ENCODE measurements at places on chromosomes 3 and 15.

DNA sequence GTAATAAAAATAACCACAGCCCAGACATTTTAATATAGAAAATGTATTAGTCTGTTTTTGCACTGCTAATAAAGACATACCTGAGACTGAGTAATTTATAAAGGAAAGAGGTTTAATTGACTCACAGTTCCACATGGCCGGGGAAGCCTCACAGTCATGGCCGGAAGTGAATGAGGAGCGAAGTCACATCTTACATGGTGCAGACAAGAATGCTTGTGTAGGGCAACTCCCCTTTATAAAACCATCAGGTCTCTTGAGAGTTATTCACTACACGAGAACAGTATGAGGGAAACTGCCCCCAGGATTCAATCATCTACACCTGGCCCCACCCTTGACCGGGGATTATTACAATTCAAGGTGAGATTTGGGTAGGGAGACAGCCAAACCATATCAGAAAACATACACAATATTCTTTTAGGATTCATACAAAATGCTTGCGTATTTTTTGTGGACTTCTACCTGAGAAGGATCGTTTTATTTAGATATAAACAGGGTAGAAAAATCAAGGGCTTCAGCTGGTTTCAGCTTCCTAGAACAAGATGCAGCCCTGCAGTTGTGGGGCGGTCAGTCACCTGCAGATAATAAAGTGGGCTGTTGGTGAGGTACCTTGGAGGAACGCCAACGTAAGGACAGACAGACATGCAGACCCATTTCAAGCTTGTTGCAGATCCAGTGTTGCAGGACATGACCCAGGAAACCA is 101.9 kb downstream of the TNIK start:
- no peak for DNase-seq

GRCh38 chr3:112032098-112032731 is 2.3 kb upstream of the TMPRSS7 start:
- no peak for DNase-seq

DNA sequence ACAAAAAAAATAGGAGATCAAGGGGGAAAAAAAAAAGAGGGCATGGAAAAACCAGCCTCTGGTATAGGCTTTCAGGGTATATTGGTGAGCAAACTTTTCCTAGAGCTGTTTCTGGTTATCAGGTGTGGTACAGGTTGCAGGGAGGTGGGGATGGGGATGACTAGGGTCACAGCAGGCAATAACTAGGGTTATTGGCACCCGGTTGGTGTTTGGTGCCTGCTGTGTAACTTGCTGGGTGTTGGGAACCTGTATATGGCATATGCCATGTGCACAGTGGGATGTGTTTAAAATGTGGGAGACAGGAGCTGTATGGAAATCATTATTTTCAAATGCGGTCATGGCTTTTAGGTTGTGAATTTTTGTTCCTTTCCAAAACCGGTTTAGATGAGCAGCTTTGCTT is 119.2 kb downstream of the PTPRG start:
- no peak for DNase-seq

DNA sequence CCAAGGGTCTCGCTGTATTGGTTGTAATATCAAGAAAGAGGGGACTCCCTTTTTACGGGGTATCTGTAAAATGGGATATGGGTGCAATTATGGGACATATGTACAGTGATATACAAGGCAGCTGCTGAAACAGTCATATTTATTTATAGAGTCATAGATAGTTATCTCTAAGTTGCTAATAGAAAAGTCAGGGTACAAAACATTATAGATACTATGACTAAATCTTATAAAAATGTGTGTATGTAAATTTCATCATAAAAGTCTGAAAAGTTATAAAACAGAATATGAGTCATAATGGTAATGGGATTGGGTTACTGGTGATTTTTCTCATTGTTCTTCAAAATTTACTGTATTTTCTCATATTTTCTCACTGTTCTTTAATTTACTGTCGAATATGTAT is 344.9 kb upstream of the SLCO3A1 start:
- DNase-seq: no peak

DNA sequence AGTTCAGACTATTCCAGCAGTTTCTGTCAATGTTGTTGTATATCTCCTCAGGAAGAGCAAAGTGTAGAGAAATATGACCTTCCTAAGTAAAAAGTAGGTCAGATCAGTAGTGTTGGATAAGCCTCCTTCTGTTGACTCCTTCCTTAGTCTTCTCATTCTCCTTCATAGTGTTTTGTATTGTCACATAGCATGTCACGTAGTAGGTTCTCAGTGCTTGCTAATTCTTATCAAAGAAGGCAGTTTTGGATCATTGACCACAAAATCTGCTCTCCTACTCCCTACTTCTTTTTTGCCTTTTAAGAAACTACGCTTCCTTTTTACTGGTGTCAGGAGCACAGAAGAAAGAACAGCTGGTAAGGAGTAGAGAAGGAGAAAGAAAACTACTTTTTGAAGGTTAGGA is 1.0 kb upstream of the MGA start:
- no peak for DNase-seq

DNA sequence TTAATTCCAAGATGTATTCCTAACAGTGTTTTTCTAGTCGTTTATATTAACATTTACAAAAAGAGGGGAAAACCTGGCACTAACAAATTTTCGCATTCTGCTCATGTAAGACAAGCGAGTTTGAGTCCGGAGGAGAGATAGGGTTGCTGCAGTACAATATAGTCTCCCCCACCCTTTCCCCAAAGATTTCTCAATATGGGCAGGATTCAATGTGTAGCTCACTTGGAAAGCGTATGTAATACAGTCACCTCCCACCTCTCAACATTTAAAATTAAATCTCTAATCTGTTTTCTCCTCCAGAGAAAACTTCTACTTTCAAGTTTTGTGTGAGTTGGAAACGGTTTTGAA is 57.9 kb downstream of the CMSS1 start:
- DNase-seq: no peak

DNA sequence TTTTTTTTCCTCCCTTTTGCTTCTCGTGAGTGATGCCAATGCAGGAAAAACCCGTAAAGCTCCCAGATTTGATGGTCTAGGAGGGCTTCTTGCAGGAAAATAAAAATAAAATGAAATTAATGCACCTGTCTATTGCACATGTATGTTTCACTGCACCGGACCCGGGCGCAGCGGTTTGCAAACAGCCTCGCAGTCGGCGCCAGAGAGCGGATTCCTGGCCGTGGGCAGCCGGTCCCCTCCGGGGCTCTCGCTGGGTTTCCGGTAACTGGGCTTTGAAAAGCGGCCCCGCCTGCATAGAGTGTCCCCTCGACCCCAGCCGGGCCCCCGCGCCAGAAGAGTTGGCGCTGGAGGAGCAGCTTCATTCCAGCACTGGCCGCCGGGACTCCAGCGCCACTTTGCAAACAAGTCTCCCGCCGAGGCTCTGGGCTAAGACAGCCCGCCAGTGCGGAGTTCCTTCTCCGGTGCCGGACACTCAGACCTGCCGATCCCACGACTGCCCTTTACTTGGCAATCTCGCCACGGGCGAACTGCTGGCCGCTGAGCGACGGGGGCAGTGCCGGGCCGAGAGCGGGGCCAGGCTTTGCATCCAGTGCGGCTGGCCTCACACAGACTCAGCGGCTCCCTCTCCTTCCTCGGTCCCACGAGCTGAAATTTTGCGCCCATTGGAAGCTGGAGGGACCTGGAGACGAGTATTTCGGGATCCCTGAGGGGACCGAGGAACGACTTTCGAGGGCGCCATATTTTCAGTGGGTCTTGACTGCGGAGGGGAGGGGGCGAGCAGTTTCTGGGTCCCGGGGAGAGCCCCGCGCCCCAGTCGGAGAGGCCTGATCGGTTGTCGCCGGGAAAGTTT is 225.9 kb upstream of the C2CD4B start:
- DNase-seq: peak; percentile 42
